ENCODE measurements at places on chromosomes 16 and 17.
A peak's percentile ranks its signal among the peaks of the same experiment; 100 is the strongest.

DNA sequence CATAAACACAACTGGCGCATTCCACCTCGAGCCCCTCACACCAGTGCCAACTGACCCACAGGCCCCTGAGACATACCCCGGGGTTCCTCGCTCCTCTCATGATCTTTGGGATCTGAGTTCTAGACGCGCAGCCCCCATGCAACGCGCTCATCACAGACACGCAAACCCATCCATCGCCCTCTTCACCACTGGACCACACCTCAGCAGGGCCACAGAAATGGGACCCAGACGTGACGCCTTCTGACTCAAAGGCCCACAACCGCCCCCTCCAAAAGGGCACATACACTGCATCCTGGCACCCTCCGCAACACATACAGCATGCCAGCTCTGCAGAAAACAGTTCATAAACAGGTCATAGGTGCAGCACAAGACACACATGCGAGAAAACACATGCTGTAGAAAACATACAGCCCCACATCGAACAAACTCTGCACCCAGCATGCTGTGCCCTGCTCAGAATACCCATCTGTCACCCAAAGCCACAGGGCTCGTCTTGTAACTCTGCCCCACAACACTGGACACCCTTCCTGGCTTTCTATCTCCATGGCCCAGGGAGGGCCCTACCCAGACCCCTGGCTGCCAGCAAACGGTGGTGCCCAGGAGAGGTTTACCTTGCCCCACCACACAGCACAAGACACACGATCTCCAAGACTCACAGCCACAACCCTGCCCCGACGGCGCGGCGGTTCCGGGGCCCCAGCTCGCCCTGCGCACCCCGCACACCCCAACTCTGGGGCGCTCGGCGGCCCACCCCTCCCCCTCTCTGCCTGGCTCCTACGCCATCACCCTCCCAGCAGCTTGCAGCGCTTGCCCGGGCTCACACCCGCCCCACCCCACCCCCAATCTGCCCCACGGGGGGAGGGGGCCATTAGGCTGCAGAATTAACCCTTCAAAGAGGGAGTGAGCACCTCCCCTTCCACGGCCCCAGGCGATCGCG, 887 bp downstream of the ZBTB4 start:
- DNase-seq, result peak; percentile 40

DNA sequence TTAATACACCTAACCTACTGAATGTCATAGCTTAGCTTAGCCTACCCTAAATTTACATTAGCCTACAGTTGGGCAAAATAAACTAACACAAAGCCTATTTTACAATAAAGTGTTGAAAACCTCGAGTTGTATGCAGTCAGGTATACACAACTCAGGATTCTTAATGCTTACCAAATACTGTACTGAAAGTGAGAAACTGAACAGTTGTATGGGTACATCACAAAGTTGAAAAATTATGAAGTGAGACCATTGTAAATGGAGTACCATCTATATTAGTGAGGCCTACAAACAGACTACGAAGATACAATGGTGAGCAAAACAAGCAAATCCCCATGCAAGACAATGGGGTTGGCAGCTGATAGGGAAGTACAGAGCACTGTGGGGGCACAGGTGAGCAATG, 79.7 kb downstream of the VAT1L start:
- DNase-seq, result no peak

GRCh38 chr17:47993031-47993564, 22.2 kb downstream of the CDK5RAP3 start:
- no peak for DNase-seq

- DNase-seq, result no peak
Measured at GRCh38 chr16:20359997-20360396, 7.5 kb upstream of the UMOD start.

DNA sequence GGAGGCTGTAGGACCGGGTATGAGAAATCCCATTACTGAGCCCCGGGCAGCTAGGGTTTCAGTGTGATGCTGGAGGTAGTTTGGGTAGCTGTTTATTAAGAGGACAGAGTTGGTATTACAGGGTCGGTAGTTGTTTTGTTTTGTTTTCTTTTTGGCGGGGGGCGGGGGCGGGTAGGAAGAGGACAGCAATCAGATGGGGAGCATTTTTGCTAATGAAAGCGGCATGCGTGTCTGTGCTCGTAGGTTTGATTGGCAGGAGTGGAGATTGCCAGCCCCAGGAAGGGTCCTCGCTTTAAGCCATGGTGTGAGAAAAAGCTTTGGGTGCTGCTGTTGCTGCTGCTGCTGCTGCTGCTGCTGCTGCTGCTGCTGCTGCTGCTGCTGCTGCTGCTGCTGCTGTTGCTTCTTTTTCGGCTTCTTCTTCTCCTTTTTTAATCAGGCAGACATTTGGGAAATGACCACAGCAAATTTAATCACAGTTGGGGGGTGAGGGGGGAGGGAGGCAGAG, 498.5 kb upstream of the ZFHX3 start:
- DNase-seq, result no peak

GRCh38 chr16:55526441-55526840, 17.6 kb downstream of the LPCAT2 start:
- peak; percentile 35 for DNase-seq

GRCh38 chr17:72953621-72954020, 138.9 kb downstream of the SLC39A11 start:
- no peak for DNase-seq

GRCh38 chr17:49547566-49547965, 28.1 kb upstream of the NXPH3 start:
- no peak for DNase-seq

All from RPMI7951 (cell line).